Activated CD8-positive, alpha-beta T cell treated with anti-CD3 and anti-CD28 coated beads, Interleukin-2, amount 10 ng/mL, durations not matched to agents 7 days and 5 days (primary cell): ENCODE measurements at places on chromosomes 16 and 17. TPM values are rescaled to one million over a fixed set of nuclear protein-coding genes. Genes with fewer than 3 reads are reported as not detected.

The CLEC18C gene
- total RNA-seq, result 1.1 TPM

The GRAP gene
- 25.9 TPM for total RNA-seq

The METTL9 gene
- 99.2 TPM for total RNA-seq

The TLCD2 gene
- not detected for total RNA-seq

The MT4 gene
- total RNA-seq, result not detected

The SCN4A gene
- total RNA-seq, result not detected

The CRISPLD2 gene
- total RNA-seq, result not detected

The MPV17L gene
- not detected for total RNA-seq

The EMP2 gene
- not detected for total RNA-seq

The CD300LB gene
- total RNA-seq, result not detected

The GGNBP2 gene
- total RNA-seq, result 122 TPM

The STH gene
- not detected for total RNA-seq

The GUCY2D gene
- not detected for total RNA-seq

The TP53TG3F gene
- total RNA-seq, result not detected

The NEK8 gene
- total RNA-seq, result 4.8 TPM

The PABPN1L gene
- total RNA-seq, result not detected

The TBC1D3C gene
- not detected for total RNA-seq

The NSMCE1 gene
- 87.3 TPM for total RNA-seq

The CD300C gene
- 0.57 TPM for total RNA-seq

The EIF5A gene
- total RNA-seq, result 690 TPM

The OR4D1 gene
- 0.50 TPM for total RNA-seq

The TMEM235 gene
- not detected for total RNA-seq

The CCL17 gene
- total RNA-seq, result 0.50 TPM

The C16orf74 gene
- total RNA-seq, result 0.21 TPM

The PIGS gene
- total RNA-seq, result 60.0 TPM

The DPEP3 gene
- total RNA-seq, result not detected

The TNFRSF17 gene
- total RNA-seq, result not detected

The SRRM2 gene
- total RNA-seq, result 501 TPM

The ACACA gene
- 64.0 TPM for total RNA-seq

The ABCA10 gene
- total RNA-seq, result 0.32 TPM

The SPATA32 gene
- total RNA-seq, result 0.52 TPM

The ARHGAP44 gene
- 0.26 TPM for total RNA-seq

The NPIPA5 gene
- 4.7 TPM for total RNA-seq

The CDH5 gene
- not detected for total RNA-seq

The NOG gene
- 0.95 TPM for total RNA-seq

The PLEKHH3 gene
- 1.2 TPM for total RNA-seq

The OSGIN1 gene
- total RNA-seq, result 0.26 TPM

The NFATC2IP gene
- total RNA-seq, result 113 TPM

The QRICH2 gene
- total RNA-seq, result 3.7 TPM

The DNAJC7 gene
- 99.8 TPM for total RNA-seq
